ENCODE measurements at places on chromosomes 13 and 19.

GRCh38 chr13:31824705-31825517, 85.6 kb downstream of the RXFP2 start:
- no peak for DNase-seq

DNA sequence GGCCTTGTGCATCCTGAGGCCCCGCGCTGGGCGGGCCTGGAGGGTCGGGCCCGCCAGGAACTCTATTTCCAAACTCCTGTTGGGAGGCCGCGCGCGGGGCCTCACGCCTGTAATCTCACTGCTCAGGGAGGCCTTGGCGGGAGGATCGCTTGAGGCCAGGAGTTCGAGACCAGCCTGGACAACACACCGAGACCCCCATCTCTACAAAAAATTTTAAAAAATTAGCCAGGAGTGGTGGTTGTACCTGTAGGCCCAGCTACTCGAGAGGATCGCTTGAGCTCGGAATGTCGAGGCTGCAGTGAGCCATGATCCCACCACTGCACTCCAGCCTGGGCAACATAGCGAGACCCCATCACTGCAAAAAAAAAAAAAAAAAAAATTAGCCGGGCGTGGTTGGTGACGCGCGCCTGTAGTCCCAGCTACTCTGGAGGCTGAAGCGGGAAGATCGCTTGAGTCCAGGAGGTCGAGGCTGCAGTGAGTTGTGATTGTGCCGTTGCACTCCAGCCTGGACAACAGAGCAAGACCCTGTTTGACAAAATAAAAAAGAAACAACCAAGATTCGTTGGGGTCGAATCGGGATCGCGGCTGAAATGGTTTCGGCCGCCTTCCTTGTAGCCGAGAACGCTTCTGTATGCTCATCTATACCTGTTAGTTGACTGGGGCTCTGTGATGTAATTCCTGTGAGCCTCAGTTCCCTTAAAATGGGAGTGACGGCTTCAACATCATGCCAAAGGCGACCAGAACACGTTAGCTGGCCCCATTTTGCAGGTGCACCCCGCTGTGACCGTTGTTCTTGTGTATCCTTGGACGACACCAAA, 636 bp downstream of the SF3A2 start:
- DNase-seq = no peak

- no peak for DNase-seq
These were observed 730 bp upstream of the ABCC4 start for GRCh38 chr13:95301968-95302393.

- no peak for DNase-seq
These were observed 304.4 kb downstream of the SUCLA2 start for GRCh38 chr13:47696674-47697073.

DNA sequence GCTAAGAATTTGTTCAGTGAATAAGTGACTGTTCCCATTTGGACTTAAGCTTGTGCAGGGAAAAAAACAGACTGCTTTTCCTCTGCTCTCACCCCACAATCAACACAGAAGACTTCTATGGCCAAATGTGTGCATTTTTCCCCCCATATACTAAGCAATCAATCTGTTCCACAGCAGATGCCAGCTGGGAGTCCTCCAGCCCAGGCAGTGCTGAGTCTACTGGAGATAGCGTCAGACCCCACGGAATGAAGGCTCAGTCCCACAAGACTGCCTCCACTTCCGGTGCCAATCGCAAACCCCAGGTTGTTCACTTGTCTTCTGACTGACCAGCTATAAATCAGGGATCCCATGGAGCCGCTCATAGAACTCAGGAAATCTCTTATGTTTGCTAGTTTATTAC, 69.5 kb upstream of the ANKRD10 start:
- no peak for DNase-seq

DNA sequence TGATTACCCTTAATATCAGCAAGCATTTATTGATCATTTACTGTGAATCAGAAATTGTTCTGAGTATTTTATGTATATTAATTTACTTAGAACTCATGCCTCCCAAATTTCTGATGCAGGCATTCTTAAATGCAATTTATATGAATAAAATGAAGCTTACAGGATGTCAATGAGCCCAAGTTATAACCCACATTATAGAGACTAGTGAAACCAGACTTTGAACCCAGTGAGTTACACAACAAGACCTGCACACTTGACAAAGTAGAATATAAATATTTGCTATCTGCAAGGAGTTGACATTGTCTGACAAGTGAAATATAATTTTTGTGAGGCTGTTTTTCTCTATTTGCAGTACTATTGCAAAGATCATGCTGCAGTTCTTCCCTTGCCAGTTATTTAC, 656.0 kb downstream of the GPC5 start:
- no peak for DNase-seq

DNA sequence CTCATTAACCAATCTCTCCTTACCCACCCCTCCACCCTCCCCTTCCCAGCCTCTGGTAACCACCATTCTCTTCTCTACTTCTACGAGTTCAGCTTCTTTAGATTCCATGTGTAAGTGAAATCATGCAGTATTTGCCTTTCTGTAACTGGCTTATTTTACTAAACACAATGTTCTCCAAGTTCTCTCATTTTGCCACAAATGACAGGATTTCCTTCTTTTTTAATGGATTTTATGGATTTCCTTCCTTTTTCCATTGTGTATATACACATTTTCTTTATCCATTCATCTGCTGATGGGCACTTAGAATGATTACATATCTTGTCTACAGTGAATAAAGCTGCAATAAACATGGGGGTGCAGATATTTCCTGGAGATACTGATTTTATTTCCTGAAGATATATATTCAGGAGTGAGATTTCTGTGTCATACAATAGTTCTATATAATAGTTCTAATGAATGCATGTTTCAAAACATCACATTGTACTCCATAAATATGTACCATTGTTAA, 20.2 kb downstream of the KCTD12 start:
- no peak for DNase-seq

DNA sequence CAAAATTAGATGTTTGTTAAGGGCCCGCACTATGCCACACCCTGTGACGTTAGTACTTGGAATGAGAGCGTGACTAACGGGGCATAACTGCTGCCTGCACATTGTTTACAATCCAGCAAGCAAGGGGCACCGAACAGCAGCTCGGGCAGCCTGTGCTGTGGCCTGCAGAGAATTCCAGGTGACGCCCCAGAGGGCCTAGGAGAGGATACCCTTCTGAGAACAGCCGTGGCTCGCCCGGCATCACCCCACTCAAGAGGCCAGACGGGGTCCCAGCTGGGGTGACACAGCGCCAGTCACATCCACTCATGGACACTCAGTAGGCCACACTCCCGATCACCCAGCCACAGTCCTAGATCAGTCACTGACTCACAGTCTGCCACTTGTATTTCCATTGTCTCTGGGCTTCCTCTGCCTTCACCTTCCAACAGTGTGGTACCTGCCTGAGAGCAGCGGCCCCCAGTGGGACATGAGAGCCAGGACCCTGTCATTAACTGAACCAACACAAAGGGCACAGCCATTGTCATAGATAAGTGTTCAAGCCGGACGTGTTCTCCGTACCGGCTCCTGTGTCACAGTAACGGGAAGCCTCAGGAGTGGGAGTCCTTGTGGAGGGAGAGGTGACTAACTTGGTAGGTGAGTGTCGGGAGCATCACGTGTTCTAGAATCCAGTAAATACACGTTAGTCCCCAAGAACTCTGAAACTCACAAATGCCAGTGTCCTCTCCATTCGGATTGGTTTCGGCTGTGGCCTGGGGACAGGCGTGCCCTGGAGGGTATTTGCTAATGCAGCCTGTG, 7.5 kb downstream of the ZNF331 start:
- DNase-seq = peak; percentile 52

DNA sequence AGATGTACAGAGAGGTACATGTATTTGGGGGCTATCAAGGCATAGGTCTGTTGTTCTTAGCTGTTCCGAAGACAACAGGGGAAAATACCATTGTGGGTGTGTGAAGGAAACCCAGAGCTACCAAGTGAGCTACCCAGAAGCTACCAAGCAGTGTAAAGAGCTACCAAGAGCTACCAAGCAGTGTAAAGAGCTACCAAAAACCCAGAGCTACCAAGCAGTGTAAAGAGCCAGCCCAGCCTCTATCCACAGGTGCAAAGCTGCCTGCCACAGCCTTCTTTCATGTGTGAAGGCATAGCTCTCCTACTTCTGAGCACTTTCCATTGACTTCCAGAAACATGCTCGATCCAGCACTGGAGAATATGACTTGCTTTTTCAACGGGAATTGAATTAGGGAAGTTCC, 145.7 kb downstream of the AKAP11 start:
- DNase-seq = no peak

GRCh38 chr19:51811344-51811743, 16.4 kb downstream of the FPR3 start:
- DNase-seq = no peak

DNA sequence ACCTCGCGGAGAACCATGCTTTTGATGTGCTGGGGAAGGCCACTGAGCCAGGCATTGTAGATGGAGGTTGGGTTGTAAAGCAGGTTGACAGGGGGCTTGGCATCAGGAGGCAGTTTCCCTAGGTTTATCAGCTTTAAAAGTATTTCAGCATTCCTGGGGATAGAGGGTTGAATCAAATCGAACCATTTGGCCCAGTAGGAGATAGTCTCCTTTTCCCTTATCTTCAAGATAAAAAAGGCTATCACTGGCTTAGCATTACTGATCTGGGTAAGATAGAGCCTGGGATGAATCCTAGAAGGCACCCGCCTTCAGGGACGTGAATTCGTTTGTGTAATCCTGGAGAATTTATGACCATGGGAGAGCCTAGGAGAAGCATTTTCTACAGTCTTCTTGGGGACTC, 30.6 kb downstream of the SLC6A16 start:
- DNase-seq = no peak

DNA sequence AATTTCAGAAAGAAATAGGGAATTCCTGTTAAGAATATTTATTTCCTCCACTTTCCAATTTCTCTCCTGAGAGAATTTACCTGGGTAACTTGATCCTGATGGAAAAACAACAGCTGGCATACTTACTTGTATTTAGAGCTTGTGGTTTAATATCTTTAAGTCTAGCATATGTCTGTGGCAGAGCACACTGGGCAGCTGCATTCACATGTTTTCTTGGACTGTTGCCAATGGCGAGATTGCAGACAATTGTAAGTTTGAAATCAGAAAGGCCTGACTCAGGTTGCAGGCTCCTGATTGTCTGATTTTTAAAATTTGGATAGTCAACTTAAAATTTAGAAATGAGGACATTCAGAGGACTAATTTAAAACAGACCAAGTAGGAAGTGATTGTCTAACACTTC, 66.9 kb downstream of the NHLRC3 start:
- DNase-seq = no peak

- no peak for DNase-seq
These were observed 65.8 kb downstream of the KATNAL1 start for GRCh38 chr13:30241532-30241931.

GRCh38 chr13:78662467-78662866, 3.5 kb upstream of the OBI1 start:
- DNase-seq = no peak

- DNase-seq = no peak
These were observed 6.2 kb upstream of the SDHAF1 start for GRCh38 chr19:35988824-35989223.

- no peak for DNase-seq
These were observed 190.1 kb downstream of the KLF5 start for GRCh38 chr13:73248711-73249580.

GRCh38 chr13:74438901-74439300, 304.7 kb upstream of the KLF12 start:
- DNase-seq = no peak

- no peak for DNase-seq
These were observed 4.1 kb upstream of the ZNF229 start for GRCh38 chr19:44452367-44452766.

DNA sequence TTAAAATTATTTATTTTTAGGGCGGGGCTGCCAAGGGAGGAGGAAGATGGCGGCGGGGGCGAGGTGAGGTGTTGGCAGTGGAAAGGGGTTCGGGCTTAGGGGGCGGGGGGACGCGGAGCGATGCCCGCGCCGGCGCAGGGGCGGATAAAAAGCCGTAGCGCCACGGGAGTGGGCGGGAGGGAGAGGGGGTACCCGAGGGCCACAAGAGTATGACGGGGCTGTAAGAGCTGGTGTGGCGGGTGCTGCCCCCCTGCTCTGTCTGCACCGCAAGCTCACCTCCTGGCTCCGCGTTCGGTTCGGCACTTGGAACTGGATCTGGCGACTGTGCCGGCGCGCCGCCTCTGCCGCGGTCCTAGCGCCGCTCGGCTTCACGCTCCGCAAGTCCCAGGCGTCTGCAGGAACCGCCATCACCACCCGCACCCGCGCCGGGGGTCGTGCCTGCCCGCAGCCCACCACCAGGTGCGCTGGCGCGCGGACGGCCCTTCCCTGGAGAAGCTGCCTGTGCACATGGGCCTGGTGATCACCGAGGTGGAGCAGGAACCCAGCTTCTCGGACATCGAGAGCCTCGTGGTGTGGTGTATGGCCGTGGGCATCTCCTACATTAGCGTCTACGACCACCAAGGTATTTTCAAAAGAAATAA, 265.2 kb upstream of the SGCG start:
- no peak for DNase-seq

- no peak for DNase-seq
These were observed 12.0 kb downstream of the TSHZ3 start for GRCh38 chr19:31337008-31337914.

DNA sequence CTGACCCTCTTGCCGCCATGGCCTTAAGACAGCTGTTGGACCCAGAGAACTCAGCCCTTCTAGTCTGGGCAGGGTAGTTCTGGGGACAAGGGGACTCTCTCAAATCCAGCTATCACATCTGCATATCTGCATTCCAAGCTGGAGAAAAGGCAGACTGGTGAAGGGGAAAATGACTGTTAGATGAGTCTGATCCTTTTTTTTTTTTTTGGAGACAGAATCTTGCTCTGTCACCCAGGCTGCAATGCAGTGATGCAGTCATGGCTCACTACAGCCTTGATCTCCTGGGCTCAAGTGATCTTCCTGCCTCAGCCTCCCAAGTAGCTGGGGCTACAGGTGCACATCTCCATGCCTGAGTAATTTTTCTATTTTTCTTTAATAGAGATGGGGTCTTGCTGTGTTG, 114.3 kb downstream of the SIPA1L3 start:
- DNase-seq = no peak

DNA sequence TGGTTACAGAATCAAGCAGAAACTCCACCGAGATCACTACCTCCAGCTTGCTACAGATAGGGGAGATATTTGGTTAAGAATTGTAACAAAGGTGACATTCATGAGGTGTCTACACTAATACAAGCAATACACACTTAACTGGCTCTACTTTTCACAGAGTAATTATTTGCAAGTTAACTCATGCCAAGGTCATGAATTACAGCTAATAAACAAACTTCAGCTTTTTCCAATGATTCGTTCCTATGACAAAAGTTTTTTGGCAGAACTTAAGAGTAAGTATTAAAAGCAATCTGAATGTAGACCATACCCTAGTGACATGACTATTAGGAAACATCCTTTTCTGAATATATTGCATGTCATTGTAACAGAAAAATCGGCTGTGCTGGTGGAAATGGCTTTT, 72.1 kb downstream of the LHFPL6 start:
- no peak for DNase-seq
